PC-3 (cell line): ENCODE measurements at places on chromosomes 7 and 10. TPM values are rescaled to one million over a fixed set of nuclear protein-coding genes. Genes with fewer than 3 reads are reported as not detected.

GRCh38 chr7:80324032-80324431, 187.8 kb downstream of the GNAT3 start:
- peak; percentile 94 for DNase-seq

DNA sequence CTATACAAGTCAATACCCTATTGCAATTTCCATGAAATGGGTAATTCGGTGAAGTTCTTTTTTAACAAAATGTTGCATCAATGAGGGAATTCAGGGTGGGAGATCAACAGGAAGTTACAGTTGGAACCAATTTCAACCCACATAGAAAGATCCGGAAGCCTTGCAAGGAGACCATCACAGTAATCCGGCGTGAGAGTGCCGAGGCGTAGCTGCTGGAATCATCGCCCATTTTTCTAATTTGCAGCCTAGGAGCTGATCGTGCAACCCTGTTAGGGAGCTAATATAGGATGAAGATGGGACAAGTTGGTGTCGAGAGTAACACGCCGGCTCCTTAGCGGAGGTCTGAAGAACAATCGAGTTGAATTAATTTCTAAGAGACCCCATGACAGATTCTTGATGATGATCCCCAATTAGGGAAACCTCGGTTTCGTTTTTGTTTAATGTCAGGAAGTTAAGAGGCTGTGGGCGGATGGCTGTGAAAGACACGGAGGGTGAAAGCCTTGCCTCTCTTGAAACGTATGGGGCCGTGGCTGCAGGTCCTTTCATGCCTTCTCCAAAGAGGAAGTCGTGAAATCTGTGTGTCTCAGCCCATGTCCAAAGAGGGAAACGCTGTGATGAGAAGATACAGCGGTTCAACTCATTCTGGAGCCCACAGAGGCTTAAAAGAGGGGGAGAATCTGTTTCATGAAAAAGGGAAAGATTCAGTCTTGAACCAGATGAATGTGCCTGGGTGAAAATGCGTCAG, 51.2 kb upstream of the CARD11 start:
- DNase-seq: no peak

GRCh38 chr7:128025380-128025779, 5.9 kb downstream of the LRRC4 start:
- DNase-seq: peak; percentile 40

The PRTFDC1 gene
- total RNA-seq: 9.7 and 10.2 TPM in 2 replicates

The GSAP gene
- total RNA-seq: 2.5 and 6.5 TPM in 2 replicates

The INA gene
- total RNA-seq: not detected in 2 replicates

The HOXA1 gene
- 1.4 and 2.0 TPM in 2 replicates for total RNA-seq

- DNase-seq: no peak
Observed at GRCh38 chr7:148442141-148442655, 148.4 kb upstream of the C7orf33 start.

DNA sequence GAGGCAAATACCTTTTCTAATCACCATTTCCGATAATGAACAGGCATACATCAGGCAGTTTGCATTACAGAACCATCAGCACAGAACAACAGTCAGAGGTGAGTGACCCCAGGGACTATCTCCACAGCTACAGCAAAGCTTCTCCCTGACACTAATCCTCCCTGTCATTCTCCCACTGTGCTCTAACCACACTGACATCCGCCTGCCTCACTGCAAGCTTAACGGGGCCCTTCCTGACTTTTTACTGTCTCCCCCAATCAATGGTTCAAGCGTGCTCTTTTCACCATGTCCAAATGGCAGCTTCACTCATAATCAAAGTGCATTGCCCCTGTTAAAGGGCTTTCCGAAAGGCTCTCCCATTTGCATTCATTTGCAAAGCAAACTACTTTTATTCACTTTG, 196.3 kb downstream of the DNAJC1 start:
- no peak for DNase-seq

DNA sequence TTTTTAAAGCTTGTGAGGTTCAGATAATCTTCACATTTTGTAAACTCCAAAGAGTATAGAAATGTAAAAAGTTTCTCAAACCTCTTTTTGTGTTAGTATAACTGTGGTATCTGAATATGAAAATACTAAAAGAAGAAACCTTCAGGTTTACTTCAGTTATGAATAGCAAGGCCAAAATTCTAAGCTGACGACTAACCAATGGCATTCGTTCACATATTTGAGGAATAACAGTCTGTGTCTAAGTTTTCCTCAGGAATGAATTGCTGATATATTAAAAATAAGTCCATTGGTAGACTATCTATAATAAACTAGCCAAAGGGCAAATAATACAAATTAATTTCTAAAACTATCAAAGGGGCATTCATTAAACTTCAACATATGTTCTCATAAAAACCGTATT, 206.0 kb downstream of the CXCL12 start:
- no peak for DNase-seq

The SUN3 gene
- not detected in 2 replicates for total RNA-seq

The KIF11 gene
- total RNA-seq: 25.5 and 26.2 TPM in 2 replicates

The CC2D2B gene
- total RNA-seq: not detected in 2 replicates

DNA sequence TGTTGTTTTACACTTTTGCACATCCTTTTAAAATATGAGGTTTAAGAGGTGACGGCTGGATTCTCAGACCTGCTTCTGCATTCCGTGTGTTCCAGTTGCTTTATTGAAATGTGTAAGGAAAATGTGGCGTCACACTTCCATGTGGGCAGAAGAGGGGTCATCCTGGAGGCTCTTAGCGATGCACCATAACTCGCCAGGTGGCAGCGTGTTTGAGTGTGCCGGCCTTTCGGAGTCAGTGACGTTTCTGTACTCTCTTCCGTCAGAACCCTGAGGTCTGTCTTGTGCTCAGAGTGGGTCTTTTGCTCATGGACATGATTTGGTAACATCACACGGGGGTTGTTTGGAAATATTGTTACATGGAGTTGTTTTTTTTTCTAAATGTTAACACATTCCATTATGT, 9.1 kb downstream of the PPP2R2D start:
- DNase-seq: no peak

The WNT8B gene
- 0.29 TPM in 1 of 2 replicates, not detected in the other for total RNA-seq

- no peak for DNase-seq
Observed at GRCh38 chr7:64574540-64575099, 11.7 kb upstream of the ZNF680 start.

- no peak for DNase-seq
Observed at GRCh38 chr7:37441386-37441760, 7.3 kb downstream of the ELMO1 start.

The GATAD1 gene
- 15.8 and 20.0 TPM in 2 replicates for total RNA-seq

- peak; percentile 45 for DNase-seq
Observed at GRCh38 chr7:90404777-90405176, 1.5 kb downstream of the CLDN12 start.

DNA sequence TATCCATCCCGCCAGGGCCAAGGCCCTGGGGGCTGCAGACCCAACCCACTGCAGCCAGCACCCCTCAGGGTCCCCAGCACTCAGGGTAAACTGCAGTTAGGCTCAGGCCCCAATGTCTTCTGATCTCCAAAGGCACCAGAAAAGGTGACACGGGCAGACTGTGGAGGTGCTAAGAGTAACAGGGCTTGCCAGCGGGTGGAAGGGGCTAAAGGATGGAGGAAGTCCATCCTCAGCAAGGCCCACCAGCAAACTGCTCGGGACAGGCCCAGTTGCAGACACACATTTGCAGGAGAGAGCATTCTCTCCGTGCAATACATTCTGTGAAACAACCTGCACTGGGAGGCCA, 95.6 kb upstream of the DDC start:
- no peak for DNase-seq

GRCh38 chr7:5491251-5492019, 67.8 kb upstream of the TNRC18 start:
- no peak for DNase-seq

DNA sequence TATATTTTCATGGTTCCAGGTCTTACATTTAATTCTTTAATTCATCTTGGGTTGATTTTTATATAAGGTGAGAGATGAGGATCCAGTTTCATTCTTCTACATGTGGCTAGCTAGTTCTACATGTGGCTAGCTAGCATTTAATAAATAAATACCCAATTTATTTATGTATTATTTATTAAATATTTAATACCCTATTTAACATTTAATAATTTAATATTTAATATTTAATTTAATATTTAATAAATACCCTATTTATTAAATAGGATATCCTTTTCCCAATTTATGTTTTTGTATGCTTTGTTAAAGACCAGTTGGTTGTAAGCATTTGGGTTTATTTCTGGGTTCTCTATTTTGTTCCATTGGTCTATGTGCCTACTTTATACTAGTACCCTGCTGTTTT, 111.0 kb upstream of the PCLO start:
- no peak for DNase-seq

GRCh38 chr7:97580205-97580604, 151.7 kb upstream of the TAC1 start:
- no peak for DNase-seq

The TMEM26 gene
- total RNA-seq: 0.12 TPM in 1 of 2 replicates, not detected in the other

DNA sequence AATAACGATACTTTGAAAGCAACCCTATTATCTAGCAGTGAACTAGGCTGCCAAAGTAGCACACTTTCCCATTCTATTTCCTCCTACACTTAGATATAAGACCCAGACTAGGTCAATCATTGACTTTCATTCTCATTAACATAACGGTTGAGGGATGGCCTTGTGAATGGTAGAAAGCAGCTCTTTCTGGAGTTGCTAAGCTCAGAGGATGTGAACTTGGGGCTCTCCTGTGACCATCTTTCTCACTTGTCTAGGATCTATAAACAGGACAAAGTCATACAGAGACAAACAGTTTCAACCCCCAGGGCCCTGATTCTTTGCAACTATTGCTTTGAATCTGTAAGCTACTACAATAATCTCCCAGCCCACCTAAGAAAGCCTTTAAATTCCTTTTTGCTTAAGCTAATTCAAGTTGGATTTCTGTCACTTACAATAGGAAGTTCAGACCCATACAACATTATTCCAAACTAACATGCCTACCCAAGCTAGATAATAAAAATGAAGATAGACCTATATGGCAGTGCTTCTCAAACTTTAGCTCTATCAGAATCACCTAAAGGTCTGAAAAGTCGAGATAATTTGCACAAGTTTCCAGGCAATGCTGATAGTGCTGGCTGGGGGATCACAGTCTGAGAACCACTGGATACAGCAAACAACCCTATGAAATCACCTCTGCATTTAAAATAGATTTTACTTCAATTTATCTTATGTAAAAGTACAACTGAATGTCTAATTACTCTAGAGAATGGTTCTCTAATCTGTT, 16.7 kb downstream of the P4HA1 start:
- no peak for DNase-seq

DNA sequence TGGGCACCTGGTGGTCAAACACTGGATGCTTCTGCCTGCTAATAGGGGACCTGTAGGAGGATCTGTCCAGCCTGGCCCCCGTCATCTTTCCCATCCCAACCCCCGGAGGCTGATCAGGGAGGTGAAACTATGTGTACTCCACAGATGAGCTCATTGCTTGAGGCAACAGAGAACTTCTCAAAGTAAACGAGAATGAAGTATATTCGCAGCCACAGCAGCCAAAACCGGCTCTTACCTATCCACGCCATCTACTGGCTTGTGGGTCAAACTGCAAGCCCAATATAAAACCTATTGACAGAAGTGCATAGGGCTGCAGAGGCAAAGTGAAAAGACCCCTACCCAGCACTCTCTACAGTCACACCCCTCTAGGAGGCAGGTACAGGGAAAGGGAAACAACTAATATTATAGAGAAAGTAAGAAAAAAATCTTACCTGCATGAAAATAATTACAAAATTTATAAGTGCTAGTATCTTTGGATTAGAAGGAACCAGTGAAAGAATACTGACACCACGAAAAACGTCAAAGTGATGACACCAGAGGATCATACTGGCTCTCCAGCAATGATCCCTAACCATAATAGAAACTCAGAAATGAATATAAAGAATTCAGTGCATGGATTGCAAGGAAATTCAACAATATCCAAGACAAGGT, 973.5 kb downstream of the ANKRD7 start:
- DNase-seq: peak; percentile 73
